ENCODE measurements at places on chromosomes 7 and 10.

- DNase-seq, result no peak
Measured at GRCh38 chr7:26865094-26865388, 651 bp upstream of the SKAP2 start.

- DNase-seq, result no peak
Measured at GRCh38 chr10:129021594-129022304, 445.3 kb upstream of the MGMT start.

DNA sequence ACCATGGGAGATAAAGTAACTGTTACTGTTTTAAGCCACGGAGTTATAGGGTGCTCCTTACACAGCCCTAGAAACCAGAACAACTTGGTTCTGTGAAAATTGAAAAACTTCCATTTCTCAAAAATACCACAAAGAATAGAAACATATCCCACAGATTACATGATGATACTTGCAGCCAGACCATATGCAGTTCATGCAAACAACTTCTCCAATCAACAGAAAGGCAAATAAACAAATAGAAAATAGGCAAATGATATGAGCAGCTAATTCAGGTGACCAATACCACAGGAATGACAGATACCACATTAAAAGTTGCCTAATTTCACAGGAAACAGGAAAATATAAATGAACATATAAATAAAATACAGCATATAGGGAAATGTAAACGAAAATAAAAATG lies 297.5 kb downstream of the HTR7 start:
- no peak for DNase-seq

DNA sequence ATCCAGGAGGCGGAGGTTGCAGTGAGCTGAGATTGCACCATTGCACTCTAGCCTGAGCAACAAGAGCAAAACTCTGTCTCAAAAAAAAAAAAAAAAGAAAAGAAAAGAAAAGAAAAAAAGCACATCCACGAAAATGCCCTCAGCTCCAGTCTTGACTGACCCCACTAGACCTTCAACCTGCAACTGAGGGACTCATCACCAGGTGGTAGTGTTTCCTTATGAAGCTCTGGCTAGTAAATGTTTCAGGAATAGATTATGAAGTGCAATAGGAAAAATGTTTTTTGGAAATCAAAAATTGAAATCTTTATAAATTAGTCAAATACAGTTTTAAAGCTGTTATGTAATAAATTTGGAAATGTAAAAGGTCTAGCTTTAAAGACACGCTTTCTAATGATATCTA lies 22.4 kb downstream of the TLL2 start:
- DNase-seq, result no peak

DNA sequence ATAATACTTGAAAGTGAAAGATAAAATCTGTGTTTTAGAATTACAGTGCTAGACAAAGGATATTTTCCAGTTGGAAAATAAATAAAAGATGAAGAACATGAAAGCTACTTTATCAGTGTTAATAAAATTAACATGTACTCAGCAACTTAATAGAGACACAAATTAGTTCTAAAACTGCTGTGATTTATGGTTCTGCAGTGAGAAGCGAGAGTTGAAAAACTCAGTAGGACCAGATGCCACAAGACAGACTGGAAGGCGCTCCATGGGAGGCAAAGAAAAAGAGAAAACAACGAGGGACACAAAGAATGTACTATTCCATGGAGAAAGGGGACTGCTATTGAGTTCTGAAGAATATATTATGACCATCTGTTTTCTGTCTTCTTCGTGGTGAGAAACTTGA lies 590.4 kb downstream of the PHTF2 start:
- DNase-seq, result no peak

GRCh38 chr7:151400626-151401315 lies 9.1 kb downstream of the WDR86 start:
- DNase-seq, result no peak

GRCh38 chr10:114520453-114520852 lies 116.2 kb upstream of the AFAP1L2 start:
- DNase-seq, result no peak

GRCh38 chr7:47873762-47874161 lies 74.5 kb downstream of the PKD1L1 start:
- no peak for DNase-seq

- DNase-seq, result no peak
Measured at GRCh38 chr10:36393801-36394200, 731.6 kb upstream of the ANKRD30A start.

- no peak for DNase-seq
Measured at GRCh38 chr10:44935966-44936295, 23.7 kb upstream of the RASSF4 start.

GRCh38 chr7:3065724-3066143 lies 22.1 kb upstream of the CARD11 start:
- no peak for DNase-seq

GRCh38 chr7:51428217-51428887 lies 111.7 kb upstream of the COBL start:
- no peak for DNase-seq

GRCh38 chr7:48053736-48054135 lies 18.4 kb downstream of the C7orf57 start:
- DNase-seq, result no peak

- DNase-seq, result no peak
Measured at GRCh38 chr10:22849077-22849805, 78.6 kb upstream of the ARMC3 start.

- DNase-seq, result no peak
Measured at GRCh38 chr7:31899356-31899927, 170.8 kb downstream of the PDE1C start.
